ENCODE measurements at places on chromosomes 7 and 10.

- no peak for DNase-seq
Observed at GRCh38 chr10:122588381-122588780, 27.8 kb downstream of the DMBT1 start.

- no peak for DNase-seq
Observed at GRCh38 chr10:3235395-3235794, 62.8 kb upstream of the PITRM1 start.

DNA sequence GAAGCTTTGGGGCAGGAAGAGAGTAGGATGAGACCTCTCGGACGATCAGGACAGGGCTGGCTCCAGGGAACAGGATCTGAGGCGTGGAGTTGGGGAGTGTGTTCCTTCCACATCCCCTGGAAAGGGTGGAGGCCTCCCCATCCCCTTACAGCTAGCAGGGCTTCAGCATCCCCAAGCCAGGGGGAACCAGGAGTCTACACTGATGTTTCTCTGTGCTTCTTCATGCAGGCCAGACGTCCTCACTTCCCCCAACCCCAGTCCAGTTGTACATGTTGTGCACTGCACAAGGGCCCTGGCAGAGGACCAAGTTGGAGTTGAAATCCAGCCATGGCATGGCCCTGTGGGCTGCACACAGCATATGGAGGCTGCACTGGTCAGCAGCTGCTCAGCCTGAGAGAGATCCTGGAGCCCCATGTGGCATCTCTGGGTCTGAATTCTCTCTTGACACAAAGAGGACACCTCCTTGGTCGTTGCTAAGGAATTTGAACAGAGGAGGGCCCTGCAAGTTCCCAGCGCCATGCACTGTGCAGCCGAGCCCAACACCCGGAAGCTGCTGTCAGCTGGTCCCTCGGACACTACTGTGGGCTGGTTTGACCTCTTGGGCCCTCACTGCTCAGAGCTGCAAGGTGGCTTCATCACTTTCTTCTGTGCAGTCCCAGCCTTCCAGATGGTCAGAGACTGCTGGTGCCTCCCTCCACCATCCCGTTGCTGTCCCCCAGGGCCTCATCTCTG, 181.1 kb downstream of the DNAJB6 start:
- no peak for DNase-seq

GRCh38 chr7:2465928-2466327, 10.3 kb downstream of the GRIFIN start:
- DNase-seq, result no peak

GRCh38 chr7:143042159-143042789, 9.9 kb upstream of the OR6V1 start:
- no peak for DNase-seq

DNA sequence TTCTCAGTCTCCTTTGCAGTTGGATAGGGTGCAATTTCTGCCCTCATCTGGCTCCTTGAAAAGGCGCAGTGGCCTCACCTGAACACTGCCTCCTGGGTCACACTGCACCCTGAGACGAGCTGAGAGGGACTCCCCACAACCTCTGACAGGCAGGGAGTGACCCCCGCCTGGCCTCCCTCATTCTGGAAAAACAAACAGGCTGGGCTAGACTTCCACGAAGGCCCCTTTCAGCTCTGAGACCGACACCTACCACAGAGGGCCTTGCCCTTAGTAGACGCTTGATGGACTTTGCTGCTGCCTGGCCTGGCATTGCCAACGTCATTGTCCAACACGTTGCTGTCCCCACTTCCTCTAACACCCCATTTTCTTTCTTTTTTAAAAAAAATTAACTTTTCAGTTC, 8.6 kb downstream of the FAM241B start:
- DNase-seq, result no peak

- no peak for DNase-seq
Observed at GRCh38 chr10:115093286-115093775, at the start of gene ATRNL1. Gene ATRNL1 (plus strand): TSS chr10:115093365. CDS start chr10:115093751, 386 bp downstream.

GRCh38 chr7:45506059-45506458, 68.1 kb upstream of the ADCY1 start:
- DNase-seq, result no peak

DNA sequence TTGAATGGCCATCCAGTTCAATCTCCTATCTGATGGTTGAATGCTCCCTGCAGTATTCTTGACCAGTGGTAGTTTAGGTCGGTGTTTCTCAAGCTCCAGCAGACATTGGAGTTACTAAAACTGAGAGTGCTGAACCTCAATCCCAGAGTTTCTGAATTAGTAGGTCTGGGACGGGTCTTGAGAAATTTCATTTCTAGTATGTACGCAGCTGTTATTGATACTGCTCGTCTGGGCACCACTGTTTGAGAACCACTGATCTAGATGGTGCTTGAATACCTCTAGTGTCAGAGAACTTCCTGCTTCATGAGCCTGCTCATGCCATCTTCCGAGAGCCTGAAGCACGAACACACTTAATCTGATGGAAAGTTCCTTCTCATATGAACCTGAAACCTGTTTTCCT, 99.4 kb upstream of the CREB5 start:
- no peak for DNase-seq

DNA sequence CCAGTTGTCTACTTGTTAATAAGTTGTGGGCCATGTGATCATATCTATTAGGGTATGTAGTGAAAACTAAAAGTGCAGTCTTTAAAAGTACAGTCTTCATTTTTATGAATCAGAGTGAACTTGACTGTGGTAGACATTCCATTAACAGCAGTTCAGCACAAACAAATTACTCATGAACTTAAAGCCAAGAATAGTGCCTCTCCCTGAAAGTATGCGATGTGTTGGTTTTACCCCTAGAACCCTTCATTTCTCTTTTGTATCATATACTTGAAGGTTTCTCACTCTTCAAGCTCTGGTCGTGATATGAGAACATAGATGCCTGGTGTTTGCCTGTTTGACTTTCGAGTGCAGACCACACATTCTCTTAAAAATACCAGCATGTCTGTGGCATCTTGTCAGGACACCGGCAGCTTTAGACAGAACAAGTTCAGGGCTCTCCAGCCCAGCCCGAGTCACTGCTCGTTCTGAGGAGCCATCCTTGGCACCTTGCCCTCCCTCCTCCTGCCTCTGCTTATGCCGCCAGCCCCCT, 159.3 kb downstream of the LCOR start:
- DNase-seq, result no peak

- DNase-seq, result no peak
Observed at GRCh38 chr10:36624551-36625100, 500.8 kb upstream of the ANKRD30A start.

DNA sequence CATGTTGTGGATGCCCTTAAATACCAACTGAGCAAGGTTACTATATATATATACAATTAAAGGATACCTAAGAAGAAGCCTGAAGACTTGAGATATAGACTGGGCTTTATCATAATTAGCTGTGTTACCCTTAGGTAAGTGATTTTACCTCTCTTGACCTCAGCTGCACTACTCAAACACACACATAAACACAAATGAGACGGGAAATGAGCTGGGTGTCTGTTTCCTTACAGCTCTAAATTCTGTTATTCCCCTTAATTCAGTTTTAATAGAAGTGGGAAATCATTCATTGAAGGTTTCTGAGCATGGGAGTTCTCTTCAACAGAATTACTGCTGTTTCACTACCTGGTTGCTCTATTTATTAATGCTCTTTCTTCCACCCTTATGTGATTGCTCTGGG, 60.7 kb downstream of the GBF1 start:
- no peak for DNase-seq

DNA sequence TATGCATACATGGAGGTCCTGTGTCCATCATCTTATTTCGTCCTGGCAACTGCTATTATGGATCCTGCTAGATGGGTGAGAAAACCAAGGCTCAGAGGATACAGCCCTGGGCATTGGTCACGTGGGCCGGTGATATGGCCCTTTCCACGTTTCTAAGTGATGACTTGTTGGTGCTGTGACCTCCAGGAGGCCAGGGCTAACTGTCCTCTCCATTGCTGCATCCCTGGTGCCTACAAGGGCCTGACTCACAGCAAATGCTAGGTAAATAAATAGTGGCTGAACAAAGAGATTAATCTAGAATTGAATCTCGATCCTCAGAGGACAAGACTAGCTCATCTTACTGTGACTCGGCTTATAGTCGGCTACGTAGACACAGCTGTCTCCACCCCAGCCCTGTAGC, 78.6 kb downstream of the FAM53B start:
- DNase-seq, result no peak

GRCh38 chr10:93190372-93190771, 116.7 kb downstream of the CYP26A1 start:
- no peak for DNase-seq

- DNase-seq, result no peak
Observed at GRCh38 chr10:97564776-97565175, 7.8 kb upstream of the ANKRD2 start.

DNA sequence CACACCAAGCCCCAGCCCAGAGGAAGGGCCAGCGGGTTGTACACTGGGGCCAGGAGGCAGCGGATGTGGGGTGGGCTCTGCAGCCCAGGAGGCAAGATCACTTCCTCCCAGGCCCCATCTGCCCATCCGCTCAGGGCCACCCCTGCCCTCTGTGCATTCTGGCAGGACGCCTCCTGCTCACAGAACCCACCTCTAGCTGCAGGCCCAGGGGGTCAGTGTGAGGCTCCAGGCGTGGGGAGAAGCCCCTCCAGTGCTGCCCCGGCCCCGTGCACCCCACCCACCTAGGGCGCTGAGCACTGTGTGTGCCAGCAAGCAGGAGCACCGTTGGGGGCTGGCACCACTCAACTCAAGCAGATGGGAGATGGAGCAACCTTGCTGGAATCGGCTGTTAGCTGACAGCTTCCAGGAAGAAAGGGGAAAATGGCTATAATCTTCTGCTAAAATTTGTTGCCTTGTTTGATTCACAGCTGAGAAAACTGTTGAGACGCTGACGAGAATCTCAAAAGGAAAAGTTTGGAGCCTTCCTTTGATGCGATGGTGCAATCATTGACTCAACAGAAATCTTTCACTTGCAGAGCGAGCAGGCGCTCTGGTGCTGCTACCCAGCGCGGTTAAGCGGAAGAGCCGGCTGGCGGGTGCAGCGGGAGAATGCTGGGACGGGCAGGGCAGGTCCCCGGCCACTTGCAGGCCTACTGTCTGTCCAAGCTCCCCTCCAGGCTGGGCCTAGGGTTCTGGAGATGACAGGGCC, 276.1 kb downstream of the ELFN1 start:
- DNase-seq, result no peak

DNA sequence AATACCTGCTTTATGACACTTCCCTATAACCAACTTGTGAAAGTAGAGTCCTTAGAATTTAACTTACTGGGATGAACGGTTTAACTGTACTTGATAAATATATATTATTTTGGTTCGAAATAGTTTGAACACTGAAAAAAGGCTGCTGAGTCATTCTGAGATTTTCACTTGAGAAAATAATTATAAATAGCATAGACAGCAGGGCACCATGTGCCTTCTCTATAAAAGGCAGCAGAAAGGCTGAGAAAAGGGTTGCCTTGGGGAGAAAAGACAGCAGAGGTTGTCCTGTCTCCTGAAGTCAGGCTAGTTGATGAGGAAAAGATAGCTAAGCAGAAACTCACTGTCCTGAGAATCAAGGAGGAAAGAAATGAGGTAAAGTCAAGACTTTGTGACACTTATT, 92.4 kb downstream of the CTTNBP2 start:
- DNase-seq, result no peak

DNA sequence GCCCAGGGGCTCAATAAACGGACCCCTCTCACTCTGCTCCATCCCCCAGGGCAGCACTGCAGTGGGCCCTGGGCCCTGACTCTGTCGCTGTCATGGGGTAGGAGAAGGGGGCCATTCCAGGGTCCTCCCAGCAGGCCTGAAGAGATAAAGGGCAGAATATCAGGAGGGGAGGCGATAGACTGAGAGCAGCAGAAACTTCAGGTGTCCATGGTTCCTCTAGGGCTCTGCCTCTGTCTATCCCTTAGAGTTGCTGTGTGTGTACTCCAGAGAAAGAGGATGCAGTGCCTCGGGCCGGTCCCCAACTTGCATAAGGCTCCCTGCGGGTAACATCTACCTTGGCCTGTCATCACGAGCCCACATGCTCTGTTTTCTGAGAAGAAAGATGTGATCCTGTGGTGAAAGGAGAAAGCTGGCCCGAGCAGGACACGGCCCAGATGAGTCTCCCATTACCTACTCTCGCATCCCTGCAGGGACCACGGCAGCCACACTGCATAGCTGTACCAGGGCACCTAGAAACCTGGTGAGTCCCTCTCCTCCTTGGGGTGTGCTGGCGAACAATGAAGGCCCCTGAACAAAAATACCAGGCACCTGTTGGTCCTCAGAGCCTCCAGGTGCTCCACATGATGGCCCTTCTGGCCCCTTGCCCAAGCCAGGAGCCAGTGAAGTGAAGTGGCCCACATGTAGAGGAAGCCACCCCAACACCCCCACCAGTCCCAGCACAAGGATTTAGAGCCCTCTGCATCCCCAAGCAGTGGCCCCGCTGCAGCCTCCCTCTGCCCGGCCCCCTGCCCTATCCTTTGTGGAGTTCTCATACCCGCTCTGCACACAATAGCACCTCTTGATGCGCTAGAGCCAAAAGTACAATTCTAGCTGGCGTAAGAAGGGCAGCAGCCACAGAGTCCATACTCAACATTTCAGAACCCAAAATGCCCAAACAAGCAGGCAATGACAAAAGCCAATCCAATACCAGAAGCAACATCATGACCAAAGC, 106.8 kb downstream of the ARHGAP22 start:
- DNase-seq, result peak; percentile 60

DNA sequence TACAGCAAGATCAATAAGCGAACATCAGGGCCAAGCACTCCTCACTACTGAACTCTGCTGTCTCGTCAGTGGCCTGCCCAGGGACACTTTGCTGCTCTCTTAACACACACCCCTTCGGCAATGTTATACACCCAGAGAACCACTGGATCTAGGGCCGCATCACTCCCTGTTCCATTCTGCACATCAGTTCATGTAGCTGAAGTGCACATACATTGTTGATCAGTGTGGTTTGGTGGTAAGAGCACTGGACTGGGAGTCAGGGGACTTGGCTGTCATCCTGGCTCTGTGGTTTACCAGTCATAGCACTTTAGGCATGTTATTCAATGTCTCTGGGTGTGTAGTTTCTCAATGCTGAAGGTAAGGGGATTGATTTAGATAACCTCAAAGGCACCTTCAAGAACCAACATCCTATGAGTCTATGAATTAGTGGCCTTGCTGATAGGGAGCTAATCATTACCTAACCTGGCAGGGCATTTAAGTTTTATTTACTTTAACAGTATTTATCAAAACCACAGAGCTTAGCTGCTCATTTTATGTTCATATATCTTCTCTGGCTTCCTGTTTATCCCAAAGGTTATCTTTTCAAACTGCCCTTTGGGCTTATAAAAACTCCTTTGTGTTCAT, 24.8 kb downstream of the DUSP5 start:
- DNase-seq, result peak; percentile 6

Measured in lower leg skin (tissue), 4 donors.